ENCODE measurements at places on chromosomes 5 and 9. TPM values are rescaled to one million over a fixed set of nuclear protein-coding genes. Genes with fewer than 3 reads are reported as not detected.

The NIPBL gene
- 58.6 TPM for total RNA-seq

DNA sequence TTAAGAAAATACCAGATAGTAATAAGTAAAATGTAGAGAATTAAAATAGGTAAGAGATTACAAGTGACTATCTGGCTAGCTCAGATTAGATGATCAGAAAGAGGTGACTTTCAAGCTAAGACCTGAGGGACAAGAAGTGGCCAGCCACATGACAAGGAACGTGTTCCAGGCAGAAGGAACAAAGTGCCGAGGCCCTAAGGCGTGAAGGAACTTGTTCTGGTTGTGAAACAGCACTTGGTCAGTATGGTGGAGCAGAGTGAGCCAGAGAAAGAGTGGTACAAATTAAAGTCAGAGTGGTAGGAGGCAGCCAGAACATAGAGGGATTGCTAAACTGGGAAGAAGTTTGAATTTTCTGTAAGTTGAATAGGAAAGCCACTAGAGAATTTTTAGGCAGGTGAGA is 73.6 kb downstream of the ADRB2 start:
- no peak for DNase-seq

- DNase-seq, result no peak
These were observed 39.7 kb downstream of the PAM start for GRCh38 chr5:102794677-102795331.

GRCh38 chr9:89015336-89015735 is 24.1 kb downstream of the S1PR3 start:
- DNase-seq, result no peak

The TLX3 gene
- total RNA-seq, result not detected

- no peak for DNase-seq
These were observed 63.9 kb upstream of the TNFAIP8 start for GRCh38 chr5:119291877-119292276.

The DRD1 gene
- total RNA-seq, result 0.14 TPM

The POC5 gene
- total RNA-seq, result 9.1 TPM

- DNase-seq, result no peak
These were observed 10.4 kb upstream of the SLC30A5 start for GRCh38 chr5:69083412-69083811.

DNA sequence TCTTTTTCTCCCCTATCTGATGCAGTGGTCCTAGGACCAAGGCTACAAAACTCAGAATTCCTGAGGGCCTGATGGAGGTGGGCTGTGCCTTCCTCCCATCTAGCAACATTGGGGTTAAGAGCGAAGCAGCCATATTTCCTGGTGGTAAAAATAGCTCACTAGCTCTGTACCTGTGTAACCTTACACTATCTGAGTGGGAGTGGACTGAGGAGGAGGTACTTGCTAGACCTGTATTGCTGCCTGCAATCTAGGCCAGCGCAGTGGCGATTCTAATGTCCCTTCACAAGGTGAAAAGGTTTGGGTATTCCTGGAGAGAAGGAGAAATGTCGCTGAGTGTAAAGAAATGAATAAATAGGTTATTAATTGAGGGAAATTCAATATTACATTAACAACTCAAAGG is 80.2 kb upstream of the LIFR start:
- no peak for DNase-seq

- no peak for DNase-seq
These were observed 10.0 kb upstream of the TNFAIP8 start for GRCh38 chr5:119345861-119346260.

GRCh38 chr5:7606840-7607465 is 211.0 kb downstream of the ADCY2 start:
- no peak for DNase-seq

DNA sequence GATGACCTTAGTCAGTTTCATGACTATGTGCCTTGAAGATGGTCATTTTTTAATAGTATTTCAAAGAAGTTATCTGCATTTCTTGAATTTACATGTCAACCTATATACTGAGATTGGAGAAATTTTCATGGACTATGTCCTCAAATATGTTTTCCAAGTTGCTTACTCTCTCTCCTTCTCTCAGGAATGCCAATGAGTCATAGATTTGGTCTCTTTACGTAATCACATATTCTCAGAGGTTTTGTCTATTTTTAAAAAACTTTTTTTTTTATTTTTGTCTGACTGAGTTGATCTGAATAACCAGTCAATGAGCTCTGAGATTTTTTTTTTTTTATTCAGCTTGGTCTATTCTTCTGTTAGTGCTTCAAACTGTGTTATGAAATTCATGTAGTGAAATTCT is 374.7 kb upstream of the GRIN3A start:
- no peak for DNase-seq

DNA sequence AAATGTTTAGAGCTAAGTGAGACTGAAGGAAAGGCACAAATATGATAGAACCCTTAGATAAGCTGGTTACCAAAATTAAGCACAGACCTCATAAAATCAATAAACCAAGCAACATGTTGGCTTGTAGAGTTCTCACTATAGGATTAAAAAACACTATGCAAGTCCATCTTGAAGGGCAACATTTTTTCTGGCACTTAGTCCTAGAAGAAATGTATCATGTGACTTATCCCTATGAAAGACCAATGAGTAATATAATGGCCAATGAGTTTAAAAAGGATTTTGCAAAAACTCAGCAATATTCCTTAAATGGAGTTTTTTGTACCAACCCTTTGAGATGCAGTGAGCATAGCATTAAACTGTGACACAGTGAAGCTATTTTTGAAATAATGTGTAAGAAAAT is 216.3 kb upstream of the ADRA1B start:
- no peak for DNase-seq

DNA sequence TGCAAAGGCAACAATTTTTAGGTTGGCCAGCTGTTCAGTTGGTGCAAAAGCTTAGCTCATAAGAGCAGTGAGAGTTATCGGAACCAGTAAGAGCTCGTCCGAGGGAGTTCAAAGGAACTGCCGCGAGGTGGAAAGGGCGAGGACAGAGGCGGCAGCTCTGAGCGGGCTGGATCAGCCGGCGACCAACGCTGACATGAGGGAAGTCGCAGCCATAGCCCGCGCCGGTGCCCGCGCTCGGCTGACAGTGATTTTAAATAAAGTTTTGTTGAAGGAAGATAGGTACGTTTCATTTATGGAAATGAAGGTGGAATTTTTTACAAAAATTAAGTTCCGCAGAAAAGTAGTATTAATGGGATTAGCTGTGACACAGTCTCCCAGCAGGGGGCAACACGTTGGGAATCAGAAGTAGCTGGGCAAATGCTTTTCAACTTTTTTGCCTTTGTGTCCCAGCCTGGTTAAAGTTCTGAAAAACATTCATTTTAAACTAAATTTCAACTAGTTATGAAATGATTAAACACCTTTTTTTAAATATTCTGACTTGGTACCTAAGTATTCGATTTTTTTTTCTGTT is 43.2 kb downstream of the FBXO4 start:
- DNase-seq, result no peak

DNA sequence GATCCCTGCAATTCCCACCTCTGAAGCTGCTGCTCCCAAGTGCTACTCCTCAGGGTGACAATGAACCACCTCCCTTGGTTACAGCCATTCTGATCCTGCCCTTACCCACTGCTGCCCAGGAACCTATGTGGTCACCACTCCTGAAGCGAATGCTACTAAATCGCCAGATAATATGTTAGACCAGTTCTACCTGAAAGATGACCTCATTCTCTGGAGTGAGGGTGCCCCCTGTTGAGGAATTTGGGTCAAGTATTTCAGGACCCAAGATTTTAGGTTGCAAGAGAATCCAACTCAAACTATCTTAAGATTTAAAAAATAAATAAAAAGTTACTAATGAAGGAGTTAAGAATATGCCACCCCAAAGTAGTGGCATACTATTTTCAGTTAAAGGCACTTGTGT is 5.8 kb upstream of the SNAPC3 start:
- DNase-seq, result no peak

The PLK2 gene
- 28.0 TPM for total RNA-seq

- peak; percentile 99 for DNase-seq
These were observed at the start of gene FEM1C for GRCh38 chr5:115544436-115545350. TSS of gene FEM1C (minus strand) at chr5:115544775. CDS start at chr5:115543493, 1,282 bp downstream.

The SUSD1 gene
- total RNA-seq, result 15.1 TPM

DNA sequence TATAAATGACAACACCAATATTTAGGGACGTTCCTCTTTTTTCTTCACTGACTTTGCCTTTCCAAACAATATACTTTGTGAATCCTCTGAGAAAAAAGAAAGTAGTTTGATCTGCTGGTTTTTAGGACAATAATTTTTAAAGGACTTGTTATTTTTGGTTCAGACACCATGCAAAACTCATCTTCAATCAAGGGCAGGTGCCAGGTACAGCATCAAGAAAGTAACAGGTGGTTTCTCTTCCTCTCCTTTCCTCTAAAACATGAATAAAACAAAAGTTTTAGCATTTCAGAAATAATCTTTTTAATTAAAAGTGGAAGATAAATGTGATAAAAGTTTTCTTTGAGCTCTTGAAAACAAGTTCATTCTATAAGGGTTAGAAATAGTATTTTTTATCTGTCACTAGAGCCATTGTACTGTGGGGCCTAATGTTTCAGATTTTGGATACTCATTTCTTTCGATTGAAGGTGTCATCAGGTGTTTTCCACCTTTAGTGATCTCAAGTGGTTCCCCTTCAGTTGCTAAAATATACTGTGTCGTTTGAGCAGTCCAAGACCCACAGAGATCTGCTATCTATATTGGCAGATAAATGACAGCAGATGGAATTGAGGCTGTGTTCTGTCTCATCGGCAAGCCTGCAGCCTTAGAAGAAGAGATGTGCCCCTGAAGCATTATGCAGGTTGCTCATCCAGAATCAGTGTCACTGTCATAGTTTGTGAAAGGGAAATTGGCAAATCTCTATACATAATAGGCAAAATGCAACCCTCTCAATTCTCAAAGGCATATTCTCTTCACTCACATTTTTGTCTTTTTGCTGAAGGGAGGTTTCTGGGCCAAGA is 499.7 kb downstream of the PDE4D start:
- DNase-seq, result no peak

DNA sequence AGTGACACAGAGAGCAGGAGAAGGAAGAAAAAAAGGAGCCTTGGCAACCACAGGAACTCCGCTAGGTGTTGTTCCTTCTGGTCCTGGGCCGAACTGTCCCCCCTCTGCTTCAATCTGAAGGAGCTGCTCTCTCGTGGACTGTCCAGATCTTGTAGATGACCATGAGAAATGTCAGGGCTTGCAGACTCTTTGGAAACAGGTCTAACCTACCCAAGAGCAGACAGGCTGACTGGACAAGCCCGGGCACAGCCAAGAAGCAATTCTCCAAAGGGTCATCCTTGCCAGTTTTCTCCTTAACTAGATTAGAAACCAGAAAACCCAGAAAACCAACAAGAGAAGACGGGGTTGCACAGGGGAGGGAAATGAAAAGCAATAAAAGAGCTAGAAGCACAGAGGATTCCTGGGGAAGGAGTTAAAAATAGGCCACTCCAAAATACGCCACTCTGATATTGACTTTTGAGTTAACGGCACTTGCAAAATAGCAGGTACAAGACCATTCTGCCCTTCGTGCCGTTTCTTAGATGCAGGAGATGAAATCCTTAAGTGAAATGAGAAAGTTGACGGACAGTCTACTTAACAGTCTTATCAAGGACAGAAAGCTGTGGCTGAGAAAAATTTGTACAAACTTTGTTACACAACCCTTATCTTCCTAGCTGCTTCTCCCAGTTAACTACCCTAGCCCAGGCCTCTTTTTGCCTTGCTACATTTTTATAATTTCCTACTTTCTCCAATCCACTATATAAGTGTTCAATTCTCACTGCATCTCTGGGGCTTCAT is 5.8 kb downstream of the GCNT4 start:
- DNase-seq, result no peak

DNA sequence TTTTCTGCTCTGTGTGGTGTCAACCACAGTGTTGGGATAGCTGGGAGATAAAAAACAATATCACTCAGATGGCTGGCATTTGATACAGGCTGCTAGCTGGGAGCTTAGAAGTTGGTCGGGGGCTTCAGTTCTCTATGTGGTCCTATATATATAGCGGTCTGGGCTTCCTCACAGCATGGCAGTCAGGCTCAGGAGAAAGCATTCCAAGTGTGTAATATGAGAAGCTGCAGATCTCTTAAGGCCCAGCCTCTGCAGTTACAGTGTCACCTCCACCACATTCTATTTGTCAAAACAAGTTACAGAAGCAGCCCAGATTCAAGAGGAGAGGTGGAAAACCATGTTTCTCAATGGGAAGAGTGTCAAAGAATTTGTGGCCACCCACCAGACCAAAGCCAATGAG is 108.1 kb upstream of the NIPBL start:
- DNase-seq, result no peak

DNA sequence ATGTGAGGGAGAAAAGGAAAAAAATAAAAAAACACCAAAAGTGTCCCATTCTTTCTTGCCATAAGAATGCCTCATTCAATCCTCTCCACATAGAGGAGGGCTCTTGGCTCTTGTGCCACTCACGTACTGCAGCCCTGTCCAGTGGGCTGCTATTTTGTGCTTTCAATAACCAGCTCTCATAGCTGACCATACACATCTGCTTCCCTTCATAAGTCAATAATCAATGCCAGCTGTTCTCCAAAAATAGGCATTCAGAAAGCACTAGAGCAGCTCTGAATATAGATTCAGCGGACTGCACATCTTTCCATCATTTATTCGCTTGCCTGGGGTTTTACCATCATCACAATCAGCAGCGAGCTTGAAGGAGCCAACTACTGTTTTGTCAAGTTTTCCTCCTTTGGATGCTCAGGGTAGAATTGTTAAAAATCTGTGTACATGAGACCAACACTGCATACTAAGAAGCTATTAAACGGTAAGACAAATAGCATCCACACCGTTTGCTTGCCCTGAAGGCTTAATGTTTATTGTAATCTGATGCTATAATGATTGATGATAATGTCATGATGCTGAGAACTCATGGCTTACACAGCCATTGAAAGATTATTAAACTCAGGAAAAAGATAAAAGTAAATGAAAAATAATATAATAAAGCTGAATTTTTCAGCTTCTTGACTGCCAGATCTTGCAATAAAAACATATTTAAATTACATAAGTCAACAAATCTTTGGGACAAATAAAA is 80.0 kb downstream of the OXCT1 start:
- no peak for DNase-seq

DNA sequence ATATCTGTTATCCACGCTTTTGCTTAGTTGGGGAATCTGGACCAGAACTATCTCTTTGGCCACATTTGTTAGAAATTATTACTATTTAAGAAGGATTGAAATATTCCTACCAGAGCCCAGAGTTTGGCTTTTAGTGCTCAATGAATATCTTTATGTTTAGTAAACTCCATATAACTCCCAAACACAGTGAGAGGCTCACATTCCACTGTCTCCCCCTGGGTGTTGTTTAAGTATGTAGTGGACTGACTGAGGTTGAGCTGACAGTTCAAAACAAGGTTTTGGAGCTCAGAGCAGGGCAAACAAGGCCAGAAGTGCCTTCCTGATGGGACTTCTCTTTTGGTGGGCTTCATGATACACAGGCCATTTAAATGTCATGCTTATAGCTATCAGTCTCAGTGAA is 216.0 kb downstream of the SMARCA2 start:
- no peak for DNase-seq

DNA sequence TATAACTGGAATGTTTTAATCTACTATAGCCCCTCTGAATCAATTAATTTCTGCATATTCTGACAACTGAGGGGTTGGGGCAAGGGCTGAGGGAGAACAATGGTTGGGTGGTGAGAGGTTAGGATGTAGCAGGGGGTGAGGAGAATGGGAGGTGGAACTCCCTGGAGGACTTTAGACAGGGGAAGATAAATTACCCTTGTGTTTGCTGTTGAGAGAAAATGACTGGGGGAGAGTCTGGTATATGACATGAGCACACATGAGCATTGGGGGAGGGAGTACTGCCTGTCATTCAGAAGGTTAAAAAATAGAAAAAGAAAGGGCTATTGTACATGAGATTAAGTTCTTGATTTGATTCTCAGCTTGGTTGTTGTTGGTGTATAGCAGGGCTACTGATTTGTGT is 37.2 kb upstream of the PAPPA start:
- no peak for DNase-seq

The SLC4A9 gene
- not detected for total RNA-seq

GRCh38 chr9:100725371-100725770 is 147.5 kb downstream of the CAVIN4 start:
- DNase-seq, result no peak
